GM12891 (cell line): ENCODE measurements at places on chromosomes 5 and 9.

- no peak for DNase-seq
These were observed 17.3 kb downstream of the SCAMP1 start for GRCh38 chr5:78377718-78378105.

- no peak for DNase-seq
These were observed 436.0 kb downstream of the ZNF608 start for GRCh38 chr5:124310453-124310852.

DNA sequence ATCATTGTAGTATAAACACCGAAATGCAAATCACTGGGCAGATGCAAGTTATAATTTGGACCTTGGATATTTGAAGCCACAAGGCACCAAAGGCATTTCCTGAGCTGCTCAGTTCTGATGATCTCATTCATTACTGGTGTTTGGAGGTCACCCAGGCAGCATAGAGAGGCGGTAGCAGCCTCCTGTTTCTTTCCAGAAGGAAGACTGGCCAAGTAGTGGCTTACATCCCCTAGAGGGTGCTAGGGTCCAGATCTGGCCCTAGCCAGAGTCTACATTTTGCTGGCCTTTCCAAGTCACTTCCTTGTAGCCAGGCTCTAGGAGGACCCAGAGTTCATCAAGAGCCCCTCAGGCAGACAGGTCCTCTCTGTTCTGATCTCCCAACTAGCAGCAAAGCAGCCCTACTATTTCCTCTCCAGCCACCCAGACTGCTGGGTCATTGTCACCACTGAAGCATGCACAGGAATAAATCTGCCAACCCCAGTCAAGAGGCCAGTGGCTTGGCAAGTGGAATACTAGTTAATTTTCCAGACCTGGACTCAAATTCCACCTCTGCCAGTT lies 33.4 kb upstream of the TTC1 start:
- DNase-seq: no peak

DNA sequence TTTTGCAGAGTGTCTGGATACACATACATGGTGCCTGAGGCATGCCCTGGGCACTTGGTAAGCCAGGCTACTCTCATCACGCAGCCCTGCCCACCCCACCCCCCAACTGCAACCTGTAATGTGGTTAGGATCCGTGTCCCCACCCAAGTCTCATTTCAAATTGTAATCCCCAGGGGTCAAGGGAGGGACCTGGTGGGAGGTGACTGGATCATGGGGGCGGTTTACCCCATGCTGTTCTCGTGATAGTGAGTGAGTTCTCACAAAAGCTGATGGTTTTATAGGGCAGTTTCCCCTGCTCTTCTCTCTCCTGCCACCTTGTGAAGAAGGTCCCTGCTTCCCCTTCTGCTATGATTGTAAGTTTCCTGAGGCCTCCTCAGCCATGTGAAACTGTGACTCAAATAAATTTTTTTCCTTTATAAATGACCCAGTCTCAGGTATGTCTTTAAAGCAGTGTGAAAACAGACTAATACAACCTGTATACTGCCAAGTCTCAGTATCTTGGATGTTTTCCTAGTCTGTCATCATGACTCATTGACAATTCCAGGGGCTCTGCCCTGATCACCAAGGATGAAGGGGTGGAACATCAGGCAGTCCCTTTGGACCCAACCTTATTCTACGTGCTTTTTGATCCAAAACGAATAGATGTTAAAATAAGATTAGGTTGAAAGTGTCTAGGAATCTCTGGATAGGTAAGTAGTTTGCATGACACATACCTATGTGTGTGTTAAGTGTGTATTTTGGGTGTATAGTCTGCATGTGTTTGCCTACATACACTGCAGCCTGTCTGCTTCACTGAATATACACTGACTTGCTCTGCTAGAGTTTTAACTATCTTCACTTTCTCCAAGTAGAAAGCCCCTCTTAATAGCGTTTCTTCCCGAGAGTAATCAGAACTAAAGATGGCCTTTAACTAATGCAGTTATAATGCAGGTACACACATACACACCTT lies 293.8 kb downstream of the SLIT3 start:
- no peak for DNase-seq
